ENCODE measurements at places on chromosomes 1 and 21.

DNA sequence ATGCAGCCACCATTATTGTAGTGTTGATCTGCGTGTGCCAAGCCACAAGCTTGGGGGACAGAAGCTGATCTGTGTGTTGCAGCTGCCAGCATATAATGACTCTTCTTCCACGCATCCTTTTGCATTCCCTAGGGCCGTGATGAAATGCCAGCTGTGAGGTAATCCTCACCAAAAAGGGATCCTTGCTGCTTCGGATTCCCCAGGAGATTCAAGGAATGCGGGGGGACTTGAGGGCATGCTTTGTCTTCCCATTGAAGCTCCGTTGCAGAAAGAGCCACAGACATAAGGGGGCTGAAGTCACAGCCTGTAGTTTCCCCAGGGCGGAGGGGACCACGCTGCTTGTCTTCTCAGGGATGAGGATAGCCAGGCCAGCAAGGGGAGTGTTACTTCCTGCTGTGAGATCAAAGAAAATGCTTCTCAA, 281.6 kb upstream of the FMN2 start:
- no peaks in the 10 kb centered on the region for H3K4me1 ChIP-seq
- H3K27ac ChIP-seq: no peak overlapping the region
- no peaks in the 10 kb centered on the region for H3K27me3 ChIP-seq
- no peaks in the 10 kb centered on the region for H3K36me3 ChIP-seq
- no peak overlapping the region for H3K4me3 ChIP-seq

GRCh38 chr21:29763674-29764073, 176.1 kb downstream of the GRIK1 start:
- H3K27me3 ChIP-seq: no peaks in the 10 kb centered on the region
- no peak overlapping the region for H3K4me3 ChIP-seq

GRCh38 chr1:151887028-151887427, 22.3 kb downstream of the THEM4 start:
- no peak overlapping the region for H3K4me3 ChIP-seq
- H3K36me3 ChIP-seq: peaks cover 26% of the 10 kb centered on the region
- no peak for DNase-seq

DNA sequence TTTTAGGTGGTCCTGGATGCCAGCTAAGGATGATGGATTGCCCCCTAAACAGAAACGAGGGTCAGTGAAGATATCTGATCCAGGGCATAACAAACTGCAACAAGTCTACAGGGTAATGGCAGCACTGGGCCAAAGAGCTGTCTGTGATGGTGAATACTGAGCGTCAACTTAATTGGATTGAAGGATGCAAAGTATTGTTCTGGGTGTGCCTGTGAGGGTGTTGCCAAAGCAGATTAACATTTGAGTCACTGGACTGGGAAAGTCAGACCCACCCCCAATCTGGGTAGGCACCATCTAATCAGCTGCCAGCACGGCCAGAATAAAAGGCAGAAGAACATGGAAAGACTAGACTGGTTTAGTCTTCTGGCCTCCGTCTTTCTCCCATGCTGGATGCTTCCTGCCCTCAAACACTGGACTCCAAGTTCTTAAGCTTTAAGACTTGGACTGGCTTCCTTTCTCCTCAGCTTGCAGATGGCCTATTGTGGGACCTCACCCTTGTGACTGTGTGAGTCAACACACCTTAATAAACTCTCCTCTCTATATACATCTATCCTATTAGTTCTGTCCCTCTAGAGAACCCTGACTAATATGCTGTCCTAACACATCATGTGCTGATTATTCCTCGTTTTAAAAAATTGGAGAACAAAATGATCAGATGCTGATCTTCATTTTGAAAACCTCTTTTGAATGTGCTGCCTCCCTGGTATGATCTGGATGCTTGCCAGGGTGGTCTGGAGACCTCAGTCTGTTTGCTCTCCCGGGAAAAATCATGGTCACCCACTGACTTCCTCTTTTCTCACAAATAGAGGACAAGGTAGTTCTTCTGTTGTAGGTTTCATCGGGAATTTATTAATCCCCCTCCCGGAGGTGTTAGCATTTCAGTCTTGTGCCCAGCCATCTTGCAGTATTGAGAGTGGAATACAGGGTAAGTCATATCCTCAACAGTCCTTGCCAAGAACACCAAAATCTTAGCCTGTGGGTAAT, 234.7 kb downstream of the SETD4 start:
- no peak overlapping the region for H3K4me3 ChIP-seq
- peaks cover 4% of the 10 kb centered on the region for H3K4me1 ChIP-seq
- H3K27me3 ChIP-seq: no peaks in the 10 kb centered on the region
- H3K36me3 ChIP-seq: no peaks in the 10 kb centered on the region
- DNase-seq: no peak

- no peak overlapping the region for H3K27ac ChIP-seq
- H3K4me3 ChIP-seq: no peak overlapping the region
- H3K27me3 ChIP-seq: no peaks in the 10 kb centered on the region
- DNase-seq: no peak
- no peaks in the 10 kb centered on the region for H3K4me1 ChIP-seq
Observed at GRCh38 chr1:116284819-116285390, 88.1 kb upstream of the ATP1A1 start.

- H3K27ac ChIP-seq: peak within 1 kb of the TSS; percentile 9
- H3K4me3 ChIP-seq: peak within 1 kb of the TSS; percentile 77
- H3K36me3 ChIP-seq: no peaks in the 10 kb centered on the region
- no peaks in the 10 kb centered on the region for H3K27me3 ChIP-seq
- peak; percentile 79 for DNase-seq
- H3K4me1 ChIP-seq: peaks cover 20% of the 10 kb centered on the region
Observed at GRCh38 chr1:160400223-160400645, at the start of gene VANGL2. TSS of gene VANGL2 (plus strand) at chr1:160400564. CDS start at chr1:160415838, 15,274 bp downstream.

DNA sequence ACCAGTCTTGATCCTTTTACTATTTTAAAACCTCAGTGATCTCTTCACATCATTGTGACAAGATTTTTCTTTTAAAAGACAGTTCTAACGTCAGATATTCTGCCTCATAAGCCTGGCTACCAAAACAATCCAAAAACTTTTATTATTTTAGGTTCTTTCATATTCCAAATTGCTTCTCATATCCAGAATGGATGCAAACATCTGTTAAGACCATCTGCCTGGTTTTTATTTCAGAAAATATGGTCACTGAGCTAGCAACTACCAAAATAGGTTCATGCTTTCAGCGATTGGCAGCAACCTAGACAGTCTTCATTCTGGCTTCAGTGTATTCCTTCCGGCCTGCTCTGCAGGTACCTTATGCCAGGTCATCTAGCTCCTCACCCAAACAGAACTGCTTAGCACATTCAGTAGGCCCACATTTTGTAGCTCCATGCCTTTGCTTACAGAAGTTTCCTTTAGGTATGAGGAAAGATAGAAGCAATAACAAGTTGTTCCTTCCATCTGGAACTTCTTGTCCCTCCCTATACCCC, 59.0 kb upstream of the CACYBP start:
- no peak for DNase-seq
- H3K4me3 ChIP-seq: no peak overlapping the region
- no peaks in the 10 kb centered on the region for H3K27me3 ChIP-seq
- no peak overlapping the region for H3K27ac ChIP-seq
- H3K4me1 ChIP-seq: peaks cover 40% of the 10 kb centered on the region
- no peaks in the 10 kb centered on the region for H3K36me3 ChIP-seq

- no peaks in the 10 kb centered on the region for H3K4me1 ChIP-seq
- no peak overlapping the region for H3K27ac ChIP-seq
- no peak for DNase-seq
- peaks cover 85% of the 10 kb centered on the region for H3K36me3 ChIP-seq
- no peak overlapping the region for H3K4me3 ChIP-seq
Observed at GRCh38 chr1:3825356-3825755, 29.1 kb upstream of the LRRC47 start.

DNA sequence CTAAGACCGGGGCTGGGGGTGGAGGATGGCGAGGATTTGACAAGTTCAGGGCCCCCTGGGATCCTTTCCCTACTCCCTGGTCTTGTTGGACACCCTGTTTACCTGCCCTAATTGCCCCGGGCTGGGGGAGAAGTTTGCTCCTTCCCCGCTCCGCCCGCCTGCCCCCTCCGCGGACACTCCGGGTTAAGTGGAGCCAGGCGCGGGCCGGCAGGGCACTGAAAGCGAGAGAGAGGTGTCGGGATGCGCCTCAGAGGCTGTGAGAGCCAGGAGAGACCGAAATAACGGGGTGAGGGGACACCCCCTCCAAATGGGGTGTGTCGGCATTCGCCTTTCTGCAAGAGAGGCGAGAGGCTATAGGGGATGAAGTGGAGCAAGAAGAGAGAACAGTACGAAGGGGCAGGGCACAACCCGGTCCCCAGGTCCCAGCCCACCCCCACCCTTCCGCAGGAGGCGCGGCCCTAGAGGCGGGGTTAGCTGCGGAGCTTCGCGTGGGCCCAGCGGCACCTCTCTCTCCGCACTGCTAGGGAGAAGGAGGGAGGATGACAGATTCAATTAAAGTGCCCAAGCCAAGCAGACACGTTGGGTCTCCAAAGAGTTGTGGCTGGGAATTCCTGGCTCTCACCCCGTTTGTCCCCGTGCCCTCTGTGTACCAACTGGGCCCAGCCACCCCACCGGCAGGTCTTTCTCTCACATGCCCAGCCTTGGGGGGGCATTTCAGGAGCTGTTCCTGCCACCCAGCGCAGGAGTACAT, 3.8 kb downstream of the EFNA3 start:
- no peak overlapping the region for H3K4me3 ChIP-seq
- no peak for DNase-seq
- H3K4me1 ChIP-seq: peaks cover 69% of the 10 kb centered on the region
- no peaks in the 10 kb centered on the region for H3K36me3 ChIP-seq

GRCh38 chr1:4728319-4729089, 74.1 kb downstream of the AJAP1 start:
- no peak for DNase-seq
- H3K27me3 ChIP-seq: no peaks in the 10 kb centered on the region
- no peaks in the 10 kb centered on the region for H3K36me3 ChIP-seq
- no peak overlapping the region for H3K27ac ChIP-seq

DNA sequence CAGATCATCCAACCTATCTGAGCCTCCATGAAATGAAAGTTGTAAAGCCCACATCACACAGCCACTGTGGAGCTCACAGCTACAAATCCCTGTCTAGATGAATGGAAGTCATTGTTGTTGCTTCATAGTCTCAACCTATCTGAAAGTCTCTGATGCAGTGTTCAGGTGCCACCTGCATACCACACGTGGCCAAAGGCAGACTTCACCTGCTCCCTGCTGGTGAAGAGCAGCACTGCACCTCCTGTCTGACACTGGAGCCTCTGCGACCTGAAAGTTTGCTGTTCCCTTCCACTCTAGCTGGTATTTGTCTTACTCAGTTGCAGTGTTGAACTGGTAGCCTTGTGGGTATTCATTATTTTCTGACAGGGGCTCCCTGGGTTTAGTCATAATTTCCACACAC, 18.4 kb downstream of the LORICRIN start:
- peak; percentile 54 for DNase-seq
- H3K36me3 ChIP-seq: no peaks in the 10 kb centered on the region
- no peak overlapping the region for H3K4me3 ChIP-seq
- H3K27me3 ChIP-seq: no peaks in the 10 kb centered on the region

GRCh38 chr1:100266741-100267140, 725 bp downstream of the RTCA start:
- no peaks in the 10 kb centered on the region for H3K27me3 ChIP-seq
- peaks cover 18% of the 10 kb centered on the region for H3K4me1 ChIP-seq

- no peaks in the 10 kb centered on the region for H3K27me3 ChIP-seq
- H3K36me3 ChIP-seq: peaks cover 8% of the 10 kb centered on the region
- H3K27ac ChIP-seq: peak overlapping the region; percentile 98
- peaks cover 23% of the 10 kb centered on the region for H3K4me1 ChIP-seq
- peak overlapping the region; percentile 87 for H3K4me3 ChIP-seq
- DNase-seq: no peak
Observed at GRCh38 chr1:154607106-154607608, 829 bp downstream of the ADAR start.

DNA sequence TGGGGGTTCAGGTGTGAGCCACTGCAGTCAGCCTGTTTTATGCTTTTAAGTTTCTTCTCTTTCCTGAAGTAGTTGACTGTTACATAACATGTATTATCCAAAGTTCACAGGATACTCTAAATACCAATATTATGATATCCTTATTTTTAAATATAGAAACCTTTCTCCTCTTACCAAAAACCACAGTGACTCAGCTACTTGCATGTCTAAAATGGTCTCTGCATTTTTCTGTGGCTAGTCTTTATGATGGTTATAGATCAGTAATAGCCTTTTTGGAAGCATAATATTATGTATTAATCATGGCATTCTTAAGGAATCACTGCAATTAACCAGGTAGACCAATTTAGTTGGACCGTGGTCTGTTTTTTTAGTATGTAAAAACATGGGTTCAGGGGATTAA, 210.8 kb upstream of the CACYBP start:
- H3K36me3 ChIP-seq: no peaks in the 10 kb centered on the region
- DNase-seq: no peak
- no peak overlapping the region for H3K27ac ChIP-seq
- H3K27me3 ChIP-seq: no peaks in the 10 kb centered on the region
- H3K4me1 ChIP-seq: no peaks in the 10 kb centered on the region

DNA sequence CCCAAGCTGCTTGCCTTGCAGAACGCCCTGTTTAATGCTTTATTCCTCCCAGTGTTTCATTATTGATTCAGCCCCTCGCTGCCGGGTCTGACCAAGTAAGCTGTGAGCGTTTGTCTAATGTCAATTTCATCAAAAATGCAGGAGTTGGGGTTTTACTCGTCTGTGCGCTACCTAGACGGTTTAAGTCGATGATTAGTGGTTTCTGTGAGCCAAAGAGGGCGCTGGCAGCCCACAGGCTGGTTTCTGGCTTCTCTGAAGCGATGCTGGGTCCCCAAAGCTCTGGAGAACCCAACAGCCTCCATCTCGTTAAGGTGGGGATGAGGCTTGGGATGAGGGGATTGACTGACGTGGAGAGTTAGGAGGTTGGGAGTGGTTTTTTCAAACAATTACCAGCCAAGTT, 102.9 kb downstream of the SYF2 start:
- no peak for DNase-seq
- H3K27me3 ChIP-seq: no peaks in the 10 kb centered on the region
- H3K27ac ChIP-seq: no peak overlapping the region
- H3K4me3 ChIP-seq: no peak overlapping the region

GRCh38 chr1:11729498-11730428, 6.2 kb upstream of the AGTRAP start:
- no peaks in the 10 kb centered on the region for H3K36me3 ChIP-seq
- H3K27me3 ChIP-seq: no peaks in the 10 kb centered on the region
- H3K4me3 ChIP-seq: no peak overlapping the region
- no peak overlapping the region for H3K27ac ChIP-seq
- no peak for DNase-seq

GRCh38 chr1:204084247-204084772, 11.4 kb downstream of the SOX13 start:
- H3K27ac ChIP-seq: peak overlapping the region; percentile 92
- no peaks in the 10 kb centered on the region for H3K27me3 ChIP-seq
- H3K4me1 ChIP-seq: peaks cover 69% of the 10 kb centered on the region
- H3K36me3 ChIP-seq: no peaks in the 10 kb centered on the region

All from large intestine (tissue), 12 donors.